ENCODE measurements at places on chromosomes 2 and 18.

- no peak for DNase-seq
These were observed 11.4 kb downstream of the REG1A start for GRCh38 chr2:79131687-79132086.

GRCh38 chr18:9387891-9388290 lies 53.3 kb downstream of the TWSG1 start:
- no peak for DNase-seq

- DNase-seq = no peak
These were observed 434.7 kb upstream of the HS6ST1 start for GRCh38 chr2:128753321-128753720.

GRCh38 chr2:67462738-67463496 lies 65.8 kb downstream of the ETAA1 start:
- DNase-seq = no peak

GRCh38 chr2:96927405-96928171 lies 57.7 kb upstream of the SEMA4C start:
- DNase-seq = no peak

DNA sequence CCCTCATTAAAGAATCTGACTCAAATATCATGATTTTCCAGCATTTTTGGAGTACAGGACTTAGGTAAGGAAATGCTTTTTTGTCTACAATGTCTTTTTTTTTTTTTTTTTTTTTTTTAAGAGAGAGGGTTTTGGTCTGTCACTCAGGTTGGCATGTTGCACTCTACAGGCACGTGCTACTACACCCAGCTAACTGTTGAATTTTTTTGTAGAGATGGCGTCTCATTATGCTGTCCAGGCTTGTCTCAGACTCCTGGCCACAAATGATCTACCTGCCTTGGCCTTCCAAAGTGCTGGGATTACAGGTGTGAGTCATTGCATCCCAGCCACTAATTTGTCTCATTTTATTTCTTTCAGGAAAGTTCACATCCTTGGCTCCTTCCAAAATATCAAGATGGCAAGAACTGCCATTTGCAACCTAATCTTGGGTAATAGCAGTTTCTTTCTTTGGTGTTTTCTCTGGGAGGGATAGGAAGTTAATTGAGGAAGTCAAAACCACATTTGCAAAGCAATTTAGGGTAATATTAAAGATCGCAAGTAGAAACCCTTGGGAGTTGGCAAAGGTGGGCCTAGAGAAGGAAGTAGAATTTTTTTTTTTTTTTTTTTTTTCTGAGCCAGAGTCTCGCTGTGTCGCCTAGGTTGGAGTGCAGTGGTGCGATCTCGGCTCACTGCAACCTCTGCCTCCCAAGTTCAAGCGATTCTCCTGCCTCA lies 15.5 kb downstream of the PNO1 start:
- DNase-seq = no peak

DNA sequence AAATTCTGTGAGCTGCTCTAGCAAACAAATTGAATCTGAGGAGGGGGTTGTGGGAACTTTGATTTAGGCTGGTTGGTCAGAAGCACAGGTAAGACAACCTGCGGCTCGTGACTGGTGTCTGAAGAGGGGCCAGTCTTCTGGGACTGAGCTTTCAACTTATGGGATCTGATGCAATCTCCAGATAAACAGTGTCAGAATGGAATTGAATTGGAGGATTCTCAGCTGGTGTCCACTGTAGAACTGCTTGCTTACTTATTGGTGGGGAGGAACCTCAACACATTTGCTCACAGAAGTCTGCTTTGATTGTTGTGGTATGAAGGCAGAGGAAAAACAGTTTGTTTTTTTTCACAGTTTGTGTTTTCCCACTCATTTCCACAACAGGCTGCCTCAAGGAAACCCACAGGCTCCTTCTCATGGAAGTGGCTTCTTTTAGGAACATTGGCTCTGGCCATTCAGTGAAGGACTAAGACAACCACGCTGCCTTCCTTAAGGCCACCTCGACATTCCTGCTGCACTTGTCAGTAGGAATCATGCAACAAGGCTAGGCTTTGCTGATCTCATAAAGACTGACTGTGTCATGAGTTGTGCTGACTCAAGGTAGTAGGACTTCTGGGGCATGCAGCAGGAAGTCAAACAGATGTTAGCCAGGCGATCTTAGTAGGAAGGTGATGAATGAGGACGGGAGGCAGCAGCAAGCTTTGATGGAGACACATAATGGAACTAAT lies 104.7 kb downstream of the TSN start:
- no peak for DNase-seq

- no peak for DNase-seq
These were observed 253.1 kb downstream of the SH3BP4 start for GRCh38 chr2:235204948-235205347.

- DNase-seq = no peak
These were observed 6.2 kb downstream of the GGCX start for GRCh38 chr2:85554980-85555612.

GRCh38 chr2:65067806-65068553 lies 11.8 kb downstream of the CEP68 start:
- DNase-seq = no peak

DNA sequence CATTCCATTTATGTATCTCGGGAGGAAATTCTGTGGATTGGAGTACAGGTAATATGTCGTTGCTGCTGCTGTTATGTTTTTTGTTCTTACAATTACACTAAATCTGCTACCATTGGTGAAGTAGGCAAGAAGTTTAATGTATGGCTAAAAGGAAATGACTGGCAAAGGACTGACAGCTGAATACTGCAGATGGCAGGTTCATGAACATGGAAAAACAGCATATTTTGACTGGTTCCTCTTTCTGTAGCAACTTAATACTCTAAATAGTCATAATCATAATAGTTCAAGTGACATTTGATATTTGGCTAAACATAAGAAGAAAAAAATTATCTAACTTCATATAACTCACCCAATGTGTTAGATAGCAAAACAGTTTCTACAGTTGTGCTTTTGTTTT lies 84.5 kb upstream of the PGAP1 start:
- no peak for DNase-seq

- DNase-seq = no peak
These were observed 227.3 kb downstream of the LOXHD1 start for GRCh38 chr18:46429649-46430224.

DNA sequence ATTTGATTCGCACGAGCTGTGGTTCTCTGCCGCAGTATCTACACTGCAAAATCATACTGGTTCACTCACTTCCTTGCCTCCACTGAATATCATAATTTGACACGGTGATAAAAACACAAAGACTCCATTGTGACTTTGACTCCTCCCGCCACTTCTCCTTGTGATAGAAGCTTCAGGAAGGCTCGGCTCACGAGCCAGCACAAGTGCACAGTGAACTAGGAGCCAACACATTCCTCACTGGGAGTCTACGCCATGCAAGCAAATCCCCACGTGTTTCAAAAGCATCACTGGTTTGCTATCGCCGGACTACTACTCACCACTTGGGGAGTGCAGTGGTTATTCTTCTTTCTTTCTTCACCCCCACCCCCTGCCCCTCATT lies 293.3 kb upstream of the PARD3B start:
- no peak for DNase-seq

GRCh38 chr18:22465859-22466457 lies 48.2 kb upstream of the CTAGE1 start:
- DNase-seq = no peak

DNA sequence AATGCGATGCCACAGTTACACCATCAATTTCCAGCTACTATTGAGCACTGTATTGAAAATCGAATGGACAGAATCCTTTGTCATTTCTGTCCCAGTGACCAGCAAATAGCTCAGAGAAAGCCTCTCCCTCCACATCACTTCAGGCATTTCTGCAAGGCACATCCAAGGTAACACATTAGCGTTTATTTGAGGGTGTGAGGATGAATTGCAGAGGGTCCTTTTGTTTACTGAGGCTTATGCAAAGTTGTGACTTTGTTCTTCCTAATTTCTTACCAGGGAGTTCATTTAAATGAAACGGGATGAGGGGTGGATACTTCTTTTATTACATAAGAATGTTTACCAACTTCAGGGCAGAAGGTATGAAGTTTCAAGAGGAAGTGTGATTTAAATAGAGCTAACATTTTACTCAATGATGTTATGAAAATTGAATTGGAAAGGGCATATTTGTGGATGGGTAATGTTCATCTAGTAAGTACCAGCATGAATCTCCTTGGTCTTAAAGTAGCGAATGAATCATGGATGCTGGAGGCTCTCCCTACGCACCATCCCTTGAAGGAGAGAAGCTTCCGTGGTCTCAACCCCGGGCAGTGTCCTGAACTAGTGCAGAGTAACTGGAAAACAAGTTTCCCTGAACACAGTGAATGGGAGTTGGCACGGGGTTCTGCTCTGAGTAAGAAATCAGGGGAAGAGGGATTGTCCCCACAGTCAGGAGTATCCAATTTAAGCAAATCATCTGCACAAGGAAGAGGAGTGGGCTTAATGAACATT lies 756.5 kb downstream of the GALR1 start:
- no peak for DNase-seq

DNA sequence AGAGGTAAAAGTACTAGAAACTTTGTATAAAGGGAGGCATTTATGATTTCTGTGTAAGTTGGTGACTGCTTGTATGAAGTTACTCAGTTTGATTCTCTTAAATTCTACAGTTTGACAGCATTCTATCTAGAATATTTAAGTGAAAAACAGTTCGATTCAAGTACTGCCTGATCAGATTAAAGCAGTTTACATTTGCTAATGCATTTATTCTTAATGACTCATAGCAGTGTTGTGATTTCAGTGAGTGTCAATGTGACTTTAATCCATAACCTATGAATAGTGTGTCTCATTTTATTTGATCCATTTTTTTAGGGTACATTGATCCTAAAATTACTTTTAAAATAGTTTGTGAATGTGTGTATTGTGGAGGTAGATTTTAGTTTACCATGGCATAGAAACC lies 35.7 kb downstream of the WDR43 start:
- no peak for DNase-seq

- no peak for DNase-seq
These were observed 379.9 kb downstream of the NBAS start for GRCh38 chr2:15181092-15181745.

DNA sequence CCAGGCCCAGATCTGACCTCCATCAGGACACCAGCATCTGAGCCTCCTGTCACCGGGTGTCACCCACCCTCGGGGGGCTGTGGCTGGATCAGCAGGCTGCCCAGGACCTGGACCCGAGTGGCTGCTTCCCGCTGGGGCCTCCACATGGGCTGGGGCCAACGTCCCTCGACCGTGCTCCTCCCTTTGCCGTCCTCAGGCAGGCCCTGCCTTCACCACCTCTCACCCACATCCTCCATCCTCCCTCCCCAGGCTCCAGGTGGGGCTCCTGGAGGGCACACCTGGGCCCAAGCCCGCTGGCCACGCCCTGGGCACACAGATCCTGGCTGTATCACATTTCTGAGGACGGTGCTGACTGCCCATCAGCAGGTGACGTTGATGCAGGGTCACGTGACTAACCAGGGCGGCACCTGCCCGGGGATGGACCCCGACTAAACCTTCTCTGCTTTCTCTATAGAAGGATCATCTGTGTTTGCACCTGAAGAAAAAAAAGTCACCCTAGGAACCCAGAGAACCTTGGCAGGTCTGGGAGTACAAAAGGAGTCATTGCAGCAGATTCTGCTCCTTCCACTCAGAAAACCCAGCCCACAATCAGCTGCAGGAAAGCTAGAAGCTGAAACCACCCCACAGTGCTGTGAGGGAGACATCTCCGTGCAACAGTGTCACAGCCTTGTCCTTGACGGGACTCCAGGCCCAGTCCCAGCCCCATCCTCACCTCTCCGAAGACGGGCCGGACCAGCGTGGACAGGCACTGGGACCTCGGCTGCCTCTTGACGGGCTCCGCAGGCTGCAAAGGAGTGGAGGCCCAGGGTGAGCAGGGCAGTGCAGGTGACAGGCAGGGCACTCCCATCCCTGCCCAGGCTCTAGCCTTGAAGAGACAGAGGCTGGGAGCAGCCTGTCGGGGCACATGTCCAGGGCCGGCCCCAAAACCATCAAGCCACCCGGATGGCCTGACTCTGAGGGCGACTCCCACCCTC lies 11.2 kb downstream of the STK25 start:
- no peak for DNase-seq
